ENCODE measurements at places on chromosomes 2 and 18. TPM values are rescaled to one million over a fixed set of nuclear protein-coding genes. Genes with fewer than 3 reads are reported as not detected.

TRPM8 gene
- 0.41 TPM for total RNA-seq

DNA sequence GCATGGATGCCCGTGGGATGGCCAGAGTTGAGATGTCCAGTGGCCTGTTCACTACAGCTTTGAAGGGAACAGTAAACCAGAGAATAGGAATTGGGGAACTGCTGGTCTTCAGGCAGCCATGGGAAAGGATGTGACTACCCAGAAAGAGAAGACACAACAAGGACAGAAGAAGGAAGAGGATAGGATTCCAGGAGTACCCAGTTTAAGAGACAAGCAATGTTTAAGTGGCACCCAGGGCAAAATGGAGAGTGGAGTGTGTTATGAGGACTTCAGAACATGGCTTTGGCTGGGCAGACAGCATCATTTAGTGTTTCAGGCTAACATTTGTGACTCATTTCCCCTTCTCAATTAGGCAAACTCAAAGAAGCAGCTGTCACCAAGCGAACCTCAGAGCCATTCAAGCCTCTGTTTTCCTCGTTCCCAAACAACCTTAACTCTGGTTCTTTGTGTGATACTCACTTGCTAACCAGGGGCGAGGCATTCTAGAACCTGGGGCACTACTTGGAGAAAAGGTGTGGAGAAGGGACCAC, 4.0 kb upstream of the FAM124B start:
- no peak for DNase-seq

GRCh38 chr18:42929181-42929580, 186.3 kb downstream of the RIT2 start:
- DNase-seq, result no peak

GRCh38 chr2:203225423-203226039, 13.3 kb upstream of the CYP20A1 start:
- DNase-seq, result no peak

DNA sequence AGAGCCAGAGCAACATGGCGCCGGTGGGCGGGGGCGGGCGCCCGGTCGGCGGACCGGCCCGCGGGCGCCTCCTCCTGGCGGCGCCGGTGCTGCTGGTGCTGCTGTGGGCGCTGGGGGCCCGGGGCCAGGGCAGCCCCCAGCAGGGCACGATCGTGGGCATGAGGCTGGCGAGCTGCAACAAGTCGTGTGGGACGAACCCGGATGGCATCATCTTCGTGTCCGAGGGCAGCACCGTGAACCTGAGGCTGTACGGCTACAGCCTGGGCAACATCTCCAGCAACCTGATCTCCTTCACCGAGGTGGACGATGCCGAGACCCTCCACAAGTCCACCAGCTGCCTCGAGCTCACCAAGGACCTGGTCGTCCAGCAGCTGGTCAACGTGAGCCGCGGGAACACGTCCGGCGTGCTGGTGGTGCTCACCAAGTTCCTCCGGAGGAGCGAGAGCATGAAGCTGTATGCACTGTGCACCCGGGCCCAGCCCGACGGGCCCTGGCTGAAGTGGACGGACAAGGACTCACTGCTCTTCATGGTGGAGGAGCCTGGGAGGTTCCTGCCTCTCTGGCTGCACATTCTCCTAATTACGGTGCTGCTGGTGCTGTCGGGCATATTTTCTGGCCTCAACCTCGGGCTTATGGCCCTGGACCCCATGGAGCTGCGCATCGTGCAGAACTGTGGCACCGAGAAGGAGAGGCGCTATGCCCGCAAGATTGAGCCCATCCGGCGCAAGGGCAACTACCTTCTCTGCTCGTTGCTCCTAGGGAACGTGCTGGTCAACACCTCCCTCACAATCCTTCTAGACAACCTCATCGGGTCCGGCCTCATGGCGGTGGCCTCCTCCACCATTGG, 507 bp downstream of the CNNM4 start:
- DNase-seq, result no peak

GRCh38 chr2:189654641-189655040, 6.6 kb upstream of the ASNSD1 start:
- DNase-seq, result no peak

DNA sequence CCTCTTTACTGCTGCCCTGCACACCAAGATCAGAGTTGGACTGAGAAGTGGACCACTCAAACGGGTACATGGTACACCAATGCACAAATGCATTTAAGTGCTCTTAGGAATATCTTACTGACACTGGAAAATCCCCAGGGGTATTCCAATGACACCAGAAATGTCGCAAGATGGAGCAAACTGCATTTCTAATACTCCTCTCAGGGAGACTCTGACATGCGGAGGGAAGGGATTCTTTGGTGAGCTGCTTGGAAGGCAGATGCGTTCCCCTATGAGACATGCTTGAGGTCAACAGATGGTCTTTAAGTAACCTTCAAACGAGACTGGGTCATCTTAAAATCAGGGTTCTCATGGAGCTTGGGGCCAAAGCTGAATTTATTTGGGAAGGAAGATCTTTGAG, 521.8 kb upstream of the TCF4 start:
- DNase-seq, result no peak

KCTD18 gene
- 12.6 TPM for total RNA-seq

DNA sequence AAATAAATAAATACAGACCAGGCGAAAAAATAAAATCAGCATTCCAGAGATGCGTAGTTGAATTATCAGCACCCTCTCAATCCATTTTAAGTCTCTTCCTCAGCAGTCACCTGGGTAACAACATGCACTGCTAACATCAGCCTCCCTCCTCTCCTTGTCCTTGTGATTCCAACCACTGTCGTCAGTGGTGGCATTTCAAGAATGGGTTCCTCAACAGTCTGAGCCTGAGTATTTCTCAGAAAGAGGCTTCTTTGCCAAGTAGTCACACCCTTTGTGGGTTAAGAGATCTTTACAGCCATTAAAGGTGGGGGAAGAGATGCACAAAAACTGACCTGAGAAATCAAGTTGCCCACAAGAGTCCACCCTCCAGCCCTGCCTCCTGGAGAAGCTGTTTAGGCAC, 39.0 kb downstream of the NOL10 start:
- no peak for DNase-seq

GRCh38 chr2:127614731-127615130, 31.2 kb upstream of the GPR17 start:
- DNase-seq, result no peak

NEU2 gene
- not detected for total RNA-seq

DNA sequence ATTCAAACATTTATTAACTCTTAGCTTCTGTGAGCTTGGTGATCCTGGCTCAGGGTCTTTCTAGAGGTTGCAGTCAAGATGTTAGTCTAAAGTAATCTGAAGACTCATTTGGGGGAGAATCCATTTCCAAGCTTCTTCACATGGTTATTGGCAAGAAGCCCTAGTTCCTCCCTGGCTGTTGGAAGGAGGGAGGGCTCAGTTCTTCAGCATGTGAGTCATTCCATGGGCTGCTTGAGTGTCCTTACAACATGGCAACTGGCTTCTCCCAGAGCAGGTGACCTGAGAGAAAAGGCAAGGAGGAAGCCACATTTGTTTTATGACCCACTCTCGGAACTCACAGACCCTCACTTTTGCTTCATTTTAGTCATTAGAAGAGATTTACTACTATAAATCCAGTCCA, 10.6 kb upstream of the C2orf74 start:
- no peak for DNase-seq

ADRA2B gene
- under 0.01 TPM for total RNA-seq

- no peak for DNase-seq
Observed at GRCh38 chr2:99822474-99823207, 319.7 kb downstream of the AFF3 start.

- no peak for DNase-seq
Observed at GRCh38 chr2:237723602-237724001, 75.0 kb upstream of the RBM44 start.

- DNase-seq, result no peak
Observed at GRCh38 chr2:203893401-203893800, 25.8 kb downstream of the CTLA4 start.

DNA sequence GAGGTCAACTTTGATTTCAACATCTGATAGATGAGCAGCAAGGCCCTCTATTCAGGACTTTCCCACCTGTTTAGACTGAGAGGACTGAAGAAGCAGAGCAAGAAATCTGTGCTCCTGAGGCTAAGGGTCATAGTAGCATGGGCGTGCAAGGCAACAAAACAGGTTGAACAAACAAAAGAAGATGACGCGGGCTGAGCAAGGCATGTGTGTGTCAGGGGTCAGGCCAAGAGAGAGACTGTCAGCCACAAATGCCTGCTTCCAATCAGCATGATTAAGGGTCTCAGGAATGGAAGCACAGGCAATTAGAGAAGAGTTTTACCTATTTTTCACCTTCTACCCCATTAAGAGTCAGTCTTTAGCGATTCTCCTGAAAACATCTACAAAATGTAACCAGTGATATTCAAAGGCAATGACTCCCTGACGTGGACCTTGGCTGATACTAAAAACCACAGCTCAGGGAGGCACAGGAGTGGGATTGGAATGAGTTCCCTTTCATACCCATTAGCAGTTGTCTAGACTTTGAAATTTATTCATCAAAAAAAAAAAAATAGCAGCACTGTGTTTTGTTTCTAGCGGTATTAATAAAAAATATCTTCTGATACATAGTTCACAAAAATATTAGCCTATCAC, 81.9 kb downstream of the DYNAP start:
- no peak for DNase-seq

DNA sequence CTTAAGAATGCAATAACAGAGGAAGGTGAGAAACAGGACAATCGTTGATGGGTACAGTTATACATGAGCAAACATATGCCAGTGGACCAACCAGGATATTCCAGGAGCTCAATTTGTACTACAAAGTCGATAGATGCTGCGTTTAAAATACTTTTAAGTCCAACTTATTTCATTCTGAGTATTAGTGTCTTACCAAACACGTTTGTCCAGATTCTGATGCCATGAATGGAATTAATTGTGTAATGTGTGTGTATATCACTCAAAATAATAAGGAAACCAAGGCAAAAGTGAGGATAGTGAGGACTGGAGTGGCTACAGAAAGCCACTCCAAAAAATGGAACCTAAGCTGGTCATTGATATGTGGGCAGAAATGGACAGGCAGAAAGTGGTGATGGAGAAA, 332.6 kb downstream of the RIT2 start:
- no peak for DNase-seq

DNA sequence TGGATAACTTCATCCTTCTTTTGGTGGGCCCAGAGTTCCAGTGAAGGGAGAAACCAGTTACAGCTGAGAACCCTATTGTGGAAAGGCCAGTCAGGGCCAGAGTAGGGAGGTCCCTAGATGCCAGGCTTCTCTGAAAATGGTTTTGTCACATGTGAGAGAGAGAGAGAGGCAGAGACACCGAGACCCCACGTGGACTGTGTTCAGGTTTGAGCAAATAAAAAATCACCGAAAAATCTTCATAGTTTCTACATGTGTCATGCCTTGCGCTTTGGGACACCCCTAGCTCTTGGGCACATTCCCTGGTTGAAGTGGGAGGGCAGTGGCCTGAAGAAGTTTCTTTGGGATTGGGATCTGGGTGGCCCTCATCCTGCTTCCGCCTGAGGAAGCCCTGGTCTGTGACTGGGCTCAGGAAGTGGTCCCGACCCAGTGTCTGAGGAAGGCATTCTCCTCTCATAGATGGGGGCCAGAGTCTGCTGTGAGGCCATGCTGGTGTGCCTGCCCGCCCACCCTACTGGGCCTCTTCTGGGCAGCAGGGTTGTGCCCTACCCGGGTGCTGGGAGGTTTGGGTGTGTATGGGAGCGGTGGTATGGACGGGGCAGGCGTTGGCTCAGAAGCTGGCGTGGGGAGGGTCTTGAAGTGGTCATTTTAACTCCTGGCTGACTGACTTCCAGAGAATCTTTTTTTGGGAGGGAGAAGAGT, 16.1 kb downstream of the NCK2 start:
- DNase-seq, result no peak

- no peak for DNase-seq
Observed at GRCh38 chr2:164881524-164881923, 39.9 kb upstream of the COBLL1 start.

GRCh38 chr2:185859506-185859905, 120.9 kb downstream of the FSIP2 start:
- no peak for DNase-seq

DNA sequence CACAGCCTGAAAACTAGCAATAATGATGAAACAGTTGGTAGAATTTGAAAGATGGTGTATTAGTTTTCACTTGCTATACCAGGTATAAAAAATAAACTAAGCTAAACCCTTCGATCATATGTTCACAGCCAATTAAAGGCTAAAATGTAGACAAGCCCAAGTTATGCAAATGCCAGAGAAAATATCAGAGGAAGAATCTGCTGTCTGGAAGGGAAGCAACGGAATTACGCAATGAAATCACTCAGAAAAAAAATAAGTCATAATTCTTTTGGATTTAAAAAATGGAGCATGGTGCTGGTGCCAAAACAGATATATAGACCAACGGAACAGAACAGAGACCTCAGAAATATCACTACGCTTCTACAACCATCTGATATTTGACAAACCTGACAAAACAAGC, 108.3 kb downstream of the ARL4C start:
- DNase-seq, result no peak

DNA sequence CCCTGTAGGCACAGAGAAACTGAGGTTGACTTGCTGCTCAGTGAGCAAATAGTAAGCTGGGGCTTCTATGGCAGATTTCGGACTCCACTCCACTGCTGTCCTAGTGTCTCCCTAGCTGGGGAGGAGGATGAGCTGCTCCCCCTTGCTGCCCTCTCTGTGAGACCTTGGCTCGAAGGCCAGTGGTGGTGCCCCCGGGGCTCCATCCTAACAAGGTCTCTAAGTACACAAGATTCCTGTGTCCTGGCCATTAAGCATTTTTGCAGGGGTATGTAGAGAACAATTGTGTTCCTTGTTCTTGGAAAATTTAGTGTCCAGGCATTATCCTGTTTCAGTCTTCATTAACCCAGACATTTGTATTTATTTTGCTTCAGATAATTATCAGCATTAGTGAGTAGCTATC, 21.3 kb upstream of the BCL2L11 start:
- DNase-seq, result no peak

- no peak for DNase-seq
Observed at GRCh38 chr2:121633463-121633862, 15.8 kb downstream of the CLASP1 start.

DNA sequence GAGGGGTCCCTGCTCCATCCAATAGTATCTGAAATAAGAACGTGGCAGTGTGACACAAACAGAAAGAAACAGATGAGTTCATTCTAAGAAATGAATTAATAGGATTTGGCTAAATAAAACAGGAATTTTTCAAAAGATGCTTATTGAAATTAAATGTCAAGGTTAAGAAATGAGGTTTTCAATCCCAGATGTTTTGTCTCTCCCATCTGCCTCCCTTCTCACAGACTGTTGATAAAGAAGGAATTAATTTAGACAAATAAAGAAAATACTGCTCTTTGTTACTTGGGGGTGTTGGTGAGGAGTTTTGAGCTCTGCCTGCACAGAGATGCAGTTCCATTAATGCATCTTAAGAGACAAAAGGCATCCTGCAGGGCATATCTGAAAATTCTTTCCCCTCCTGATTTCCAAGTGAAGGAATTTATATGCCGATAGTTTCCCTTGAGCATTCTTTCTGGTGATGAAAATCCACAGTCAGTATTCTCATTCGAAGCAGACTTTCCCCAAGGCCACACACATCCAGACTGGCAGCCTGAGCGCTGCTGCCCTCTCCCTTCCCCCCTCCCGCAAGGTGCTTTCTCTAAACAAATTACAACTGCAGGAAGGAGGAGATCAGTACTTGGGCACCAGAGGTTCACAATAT, 385.4 kb upstream of the RND3 start:
- no peak for DNase-seq

Measured in frontal cortex (tissue), 4 donors.